ENCODE measurements at places on chromosomes 1 and 21.

DNA sequence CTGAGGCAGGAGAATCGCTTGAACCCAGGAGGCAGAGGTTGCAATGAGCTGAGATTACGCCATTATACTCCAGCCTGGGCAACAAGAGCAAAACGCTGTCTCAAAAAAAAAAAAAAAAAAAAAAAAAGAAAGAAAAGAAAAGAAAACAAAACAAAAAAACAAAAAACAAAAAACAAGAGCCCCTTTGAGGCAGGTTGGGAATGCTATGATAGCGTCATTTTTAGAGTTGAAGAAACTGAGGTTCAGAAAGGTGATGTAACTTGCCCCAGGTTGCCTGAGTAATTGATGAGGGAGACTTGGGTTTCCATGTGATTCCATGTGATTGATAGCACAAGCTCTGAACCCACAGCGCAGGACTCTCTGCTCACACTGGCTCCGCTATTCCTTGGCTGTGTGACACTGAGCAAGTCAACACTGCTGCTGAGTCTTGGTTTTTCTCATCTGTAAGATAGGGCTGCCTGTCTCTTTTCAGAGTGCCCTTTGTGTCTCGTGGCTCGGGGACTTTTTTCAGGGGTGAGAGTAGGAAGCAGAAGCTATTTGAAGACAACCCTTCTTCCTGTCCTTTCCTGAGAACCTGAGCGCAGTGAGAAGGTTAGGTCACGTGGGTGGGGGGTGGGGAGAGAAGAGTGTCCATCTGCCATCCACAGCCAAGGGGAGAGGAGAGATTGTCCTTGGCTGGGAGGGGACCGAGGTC is 2.5 kb downstream of the CNR2 start:
- no peak for DNase-seq

- no peak for DNase-seq
Measured at GRCh38 chr1:234611847-234612351, 1.9 kb upstream of the IRF2BP2 start.

- DNase-seq, result peak; percentile 51
Measured at GRCh38 chr1:41812051-41812450, 106.7 kb downstream of the HIVEP3 start.

GRCh38 chr1:1183833-1184775 is 10.4 kb downstream of the TTLL10 start:
- no peak for DNase-seq

- no peak for DNase-seq
Measured at GRCh38 chr1:167013108-167013929, 24.2 kb downstream of the MAEL start.

DNA sequence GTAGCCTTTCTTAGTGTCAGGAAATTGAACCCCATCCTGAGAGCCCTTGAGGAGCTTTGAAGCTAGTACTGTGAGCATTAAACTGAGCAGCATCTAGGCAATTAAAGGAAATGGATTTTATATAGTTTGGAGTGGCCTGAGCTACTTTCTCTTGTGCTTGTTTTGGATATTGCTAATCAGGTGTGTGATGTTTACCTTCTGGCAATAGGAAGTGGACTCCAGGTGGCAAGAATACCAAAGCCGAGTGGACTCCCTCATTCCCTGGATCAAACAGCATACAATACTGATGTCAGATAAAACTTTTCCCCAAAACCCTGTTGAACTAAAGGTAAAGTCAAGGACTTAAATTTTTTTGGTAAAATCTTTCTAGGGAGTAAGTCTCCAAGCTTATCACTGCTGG is 79.4 kb downstream of the MACF1 start:
- no peak for DNase-seq

DNA sequence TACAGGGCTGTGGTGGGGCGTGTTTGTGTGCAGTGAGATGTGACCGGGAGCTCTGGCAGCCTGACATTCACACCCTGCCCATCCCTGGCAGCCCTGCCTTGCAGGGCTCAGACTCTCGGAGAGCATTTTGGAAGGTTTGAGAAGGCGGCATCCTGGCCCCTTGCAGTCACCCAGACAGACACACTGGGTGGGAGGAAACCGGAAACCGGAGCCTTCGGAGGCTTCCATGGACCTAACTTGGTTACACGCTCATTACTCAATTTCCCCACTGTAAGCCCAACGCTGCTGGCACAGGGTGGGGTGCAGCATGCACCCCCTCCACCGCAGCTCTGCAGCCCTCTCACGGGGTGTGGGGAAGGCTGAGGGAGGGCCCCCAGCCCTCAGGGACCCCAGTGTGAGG is 22.2 kb upstream of the RSPO1 start:
- DNase-seq, result no peak

GRCh38 chr1:15315815-15316214 is 68.8 kb downstream of the FHAD1 start:
- no peak for DNase-seq

GRCh38 chr1:14247666-14248065 is 350.8 kb upstream of the KAZN start:
- DNase-seq, result no peak

- no peak for DNase-seq
Measured at GRCh38 chr1:53321366-53321765, 6.5 kb downstream of the LRP8 start.

DNA sequence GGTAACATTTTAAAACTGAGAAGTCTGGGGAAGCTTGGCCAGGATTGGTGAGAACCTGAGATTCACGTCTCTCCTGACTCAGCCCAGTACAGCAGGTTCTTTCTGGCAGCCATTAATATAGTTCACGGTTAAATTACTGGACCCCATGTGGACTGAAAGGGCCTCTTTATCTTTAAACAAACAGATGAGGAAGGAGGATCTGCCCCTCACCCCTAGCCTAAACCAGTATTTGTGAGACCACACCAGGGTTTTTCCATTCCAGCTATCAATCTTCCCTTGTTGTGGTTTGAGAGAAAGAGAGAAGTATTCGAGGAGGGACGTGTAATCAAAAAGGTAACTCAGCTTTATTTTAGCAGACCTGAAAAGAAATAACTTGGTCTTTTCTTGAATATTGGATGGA is 137.1 kb downstream of the PROX1 start:
- no peak for DNase-seq

DNA sequence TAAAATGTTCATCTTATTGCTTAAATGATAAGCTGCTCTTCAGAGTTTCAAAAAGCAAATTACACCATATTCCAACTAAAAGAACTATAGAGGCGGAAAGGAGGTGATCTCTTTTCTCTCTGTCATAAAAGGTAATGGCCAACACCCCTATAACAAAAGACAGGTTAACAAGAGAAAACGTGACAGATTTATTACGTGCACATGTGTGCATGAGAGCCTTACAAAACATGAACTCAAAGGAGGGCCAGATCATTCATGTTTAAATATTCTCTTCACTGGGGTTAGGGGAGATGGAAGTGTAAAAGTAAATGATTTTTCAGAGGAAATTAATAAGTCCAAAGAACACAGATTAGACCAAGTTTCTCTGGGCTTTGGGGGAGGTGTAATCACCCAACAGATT is 26.5 kb upstream of the FMO2 start:
- no peak for DNase-seq

- no peak for DNase-seq
Measured at GRCh38 chr1:40224040-40224439, 23.7 kb upstream of the TMCO2 start.

DNA sequence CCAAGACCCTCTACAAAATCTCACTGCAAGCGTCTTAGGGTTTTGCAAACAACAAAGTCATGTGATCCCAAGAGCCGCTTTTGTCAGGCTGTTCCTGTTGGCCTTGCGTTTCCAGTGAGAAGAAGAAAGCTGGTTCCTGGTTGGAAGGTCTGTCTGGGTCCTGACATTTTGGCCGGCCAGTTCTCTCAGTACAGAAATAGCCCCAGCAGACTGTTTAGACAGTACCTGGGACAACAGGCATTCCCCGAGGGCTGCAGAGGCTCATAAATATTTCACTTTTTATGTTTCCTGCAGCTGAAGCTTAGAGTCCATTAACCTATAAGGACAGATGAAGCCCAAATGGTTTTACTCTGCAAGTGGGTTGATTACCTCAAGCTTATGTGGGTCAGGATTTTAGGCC is 8.6 kb downstream of the GPR137B start:
- DNase-seq, result no peak
